ENCODE measurements at places on chromosomes 1 and 21.

- no peak for DNase-seq
Measured at GRCh38 chr1:15742339-15742801, at the start of gene TMEM82. Gene TMEM82 (plus strand): TSS chr1:15742499. CDS start chr1:15742560, 61 bp downstream.

DNA sequence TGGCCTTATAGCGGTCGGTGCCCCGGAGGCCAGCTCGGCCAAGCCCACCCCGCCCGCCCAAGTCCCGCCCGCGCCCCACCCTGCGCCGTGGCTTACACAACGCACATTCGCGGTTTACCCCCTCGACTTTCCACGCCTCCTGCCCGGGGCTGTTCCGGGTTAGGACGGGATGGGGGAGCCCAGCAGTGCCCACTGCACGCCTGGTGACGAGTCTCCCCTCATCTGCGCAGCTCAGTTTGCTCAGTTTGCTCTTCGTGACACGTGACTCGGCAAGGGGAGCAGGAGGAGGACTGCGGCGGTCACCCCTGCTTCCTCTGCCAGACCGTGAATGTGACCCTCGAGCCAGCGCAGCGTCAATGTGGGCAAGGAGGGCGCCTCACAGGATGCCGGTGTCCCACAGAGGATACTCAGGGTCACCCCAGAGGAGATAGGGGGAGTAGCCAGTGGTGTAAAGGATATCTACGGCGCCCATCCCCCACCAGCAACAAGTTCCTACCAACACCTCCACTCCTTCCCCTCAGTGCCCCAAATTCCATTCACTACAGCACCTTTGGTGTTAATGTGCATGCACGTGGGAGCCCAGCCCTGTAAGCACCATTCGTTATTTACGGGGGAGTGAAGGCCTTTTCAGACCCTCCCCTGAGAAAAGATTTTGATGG, 350 bp upstream of the S100A6 start:
- DNase-seq = peak; percentile 86

DNA sequence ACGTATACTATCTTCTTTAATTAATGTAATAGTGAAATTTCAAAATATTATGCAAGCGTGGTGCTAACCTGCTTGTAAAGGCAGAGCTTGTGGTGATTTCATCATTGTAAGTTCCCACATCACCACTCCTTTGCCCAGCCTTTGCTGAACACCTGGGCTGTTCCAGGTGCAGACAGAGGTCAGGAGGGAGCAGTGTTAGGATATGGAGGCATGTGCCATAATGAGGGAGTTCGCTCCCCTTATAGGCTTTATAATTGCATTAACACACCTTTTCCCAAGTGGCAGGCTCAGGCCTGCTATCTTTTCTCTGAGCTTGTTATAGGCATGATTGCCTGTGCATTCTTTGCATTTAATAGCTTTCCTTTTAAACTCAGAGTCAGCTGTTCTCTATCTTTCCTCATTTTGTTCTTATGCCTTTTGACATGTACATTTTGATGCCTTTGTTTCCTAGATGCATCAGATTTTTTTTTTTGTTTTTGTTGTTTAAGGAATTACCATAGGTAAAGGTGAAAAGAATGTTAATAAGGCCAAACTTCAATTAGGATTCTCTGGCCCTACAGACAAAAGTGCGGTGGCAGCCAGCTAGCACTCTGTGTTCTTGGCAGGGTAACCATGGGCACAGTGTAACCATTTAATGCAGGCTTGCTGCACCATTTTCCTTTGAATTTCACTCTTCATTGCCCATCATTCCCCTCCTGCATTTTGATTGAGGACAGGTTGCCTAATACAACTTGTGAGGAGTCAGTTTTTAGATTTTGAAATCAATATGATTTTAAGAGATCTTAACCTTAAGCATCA, 12.6 kb downstream of the NPL start:
- no peak for DNase-seq

GRCh38 chr1:219312967-219313366, 139.3 kb downstream of the LYPLAL1 start:
- DNase-seq = no peak

DNA sequence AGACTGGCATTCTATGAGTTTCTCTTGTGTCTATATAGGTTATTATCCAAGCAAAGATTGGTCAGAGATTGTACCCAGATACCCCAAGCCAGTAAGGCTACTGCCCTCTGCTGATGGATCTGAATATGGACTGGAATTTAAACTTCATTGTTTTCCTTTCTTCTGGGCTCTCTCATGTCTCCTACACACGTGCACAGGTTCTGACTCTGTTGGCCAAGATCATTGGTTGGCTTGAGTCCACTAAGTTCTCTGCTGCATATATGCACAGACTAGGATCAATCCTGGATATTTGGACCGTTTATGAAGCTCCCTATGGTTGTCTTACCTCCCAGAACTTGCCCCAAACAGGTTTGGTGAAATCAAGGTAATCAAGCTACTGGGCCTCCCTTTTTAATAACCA, 69.7 kb downstream of the CC2D1B start:
- DNase-seq = no peak

DNA sequence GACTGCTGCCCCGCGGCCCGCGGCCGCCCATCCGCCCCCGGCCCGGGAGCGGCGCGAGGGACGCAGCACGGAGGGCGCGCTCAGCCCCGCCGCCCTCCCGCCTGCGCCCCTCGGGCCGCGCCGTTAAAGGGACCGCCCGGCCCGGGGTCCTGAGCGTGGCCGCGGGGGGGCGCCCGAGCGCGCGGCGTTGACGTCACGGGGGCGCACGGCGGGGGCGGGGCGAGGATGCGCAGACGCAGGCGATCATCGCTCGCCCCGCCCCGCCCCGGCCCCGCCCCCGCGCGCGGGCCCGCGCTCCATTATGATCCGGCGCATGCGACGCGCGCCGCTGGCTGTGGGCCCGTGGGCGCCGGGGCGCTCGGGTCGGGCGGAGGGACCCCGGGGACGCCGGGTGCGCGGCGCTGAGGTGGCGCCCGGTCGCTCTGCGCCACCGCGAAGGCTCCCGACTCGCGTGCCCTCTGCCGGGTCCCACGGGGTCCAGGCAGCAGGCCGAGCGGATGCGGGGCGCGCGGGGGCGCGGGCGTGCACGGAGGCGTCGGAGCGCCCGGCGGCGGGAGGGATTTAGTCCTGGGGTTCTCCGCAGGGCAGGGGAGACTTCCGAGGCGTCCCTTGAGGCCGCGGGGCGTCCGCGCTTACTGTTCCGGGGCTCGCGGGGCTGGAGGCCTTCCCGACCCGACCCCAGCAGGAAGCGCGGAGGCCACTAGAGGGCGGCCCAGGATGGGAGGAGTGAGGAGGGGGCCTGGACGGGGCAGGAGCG, at the start of gene DVL1:
Gene DVL1, minus strand, starts transcription at position 163 of the 757 bp plus-strand sequence. CDS start 353 bp downstream, outside the sequence.
- DNase-seq = peak; percentile 84
